ENCODE measurements at places on chromosomes 5 and 9.

- no peak for DNase-seq
Observed at GRCh38 chr5:24042688-24043087, 535.3 kb downstream of the PRDM9 start.

DNA sequence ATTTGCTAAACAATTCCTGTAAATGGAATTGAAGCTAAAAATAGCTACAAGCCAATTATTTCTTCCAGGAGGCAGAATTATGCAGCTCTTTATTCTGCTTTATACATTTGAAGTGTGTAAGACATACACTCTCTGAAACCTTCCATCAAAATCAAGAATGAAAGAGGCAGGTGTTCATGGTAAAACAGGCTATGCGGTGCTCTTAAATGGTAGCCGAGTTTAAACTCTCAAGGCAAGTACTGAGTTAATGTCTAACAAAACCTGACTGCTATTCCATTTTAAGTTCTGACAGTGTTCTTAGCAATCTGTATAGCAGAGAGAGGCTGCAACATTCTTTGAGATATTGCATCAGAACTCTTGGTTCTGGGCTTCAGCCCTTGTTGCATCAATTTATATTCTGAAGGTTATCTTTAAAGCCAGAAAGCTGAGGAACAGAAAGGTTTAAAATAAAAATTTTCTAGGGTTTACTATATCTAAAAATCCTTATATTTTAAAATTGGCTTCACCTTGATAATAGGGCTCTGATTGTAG lies 248.3 kb upstream of the CCNG1 start:
- DNase-seq: no peak

- DNase-seq: no peak
Observed at GRCh38 chr5:131647048-131647769, 12.2 kb upstream of the RAPGEF6 start.

GRCh38 chr9:101054657-101055056 lies 26.1 kb downstream of the PLPPR1 start:
- no peak for DNase-seq

- no peak for DNase-seq
Observed at GRCh38 chr5:180975338-180975737, 13.3 kb upstream of the BTNL3 start.

DNA sequence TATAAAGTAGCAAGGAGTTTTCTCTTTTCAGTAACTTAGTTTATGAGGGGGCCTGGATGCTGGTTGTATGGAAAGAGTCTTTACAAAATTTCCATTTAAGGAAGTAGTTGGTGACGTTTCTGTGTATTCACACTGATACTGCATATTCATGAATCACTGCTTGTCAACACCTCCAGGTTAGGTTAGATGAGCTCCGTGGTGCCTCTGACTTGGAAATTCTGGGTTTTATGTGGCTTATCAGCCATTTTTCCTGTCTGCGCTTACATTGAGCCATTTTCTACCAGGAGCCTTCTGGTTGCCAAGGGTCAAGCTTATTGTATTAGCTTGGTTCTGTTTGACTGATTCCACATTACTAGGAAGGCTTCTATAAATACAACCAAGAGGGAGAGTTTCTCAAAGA lies 128.3 kb downstream of the SLC28A3 start:
- DNase-seq: no peak

- DNase-seq: no peak
Observed at GRCh38 chr5:119828541-119828940, 199.2 kb downstream of the FAM170A start.

- DNase-seq: no peak
Observed at GRCh38 chr5:78509145-78509865, 139.3 kb downstream of the LHFPL2 start.

DNA sequence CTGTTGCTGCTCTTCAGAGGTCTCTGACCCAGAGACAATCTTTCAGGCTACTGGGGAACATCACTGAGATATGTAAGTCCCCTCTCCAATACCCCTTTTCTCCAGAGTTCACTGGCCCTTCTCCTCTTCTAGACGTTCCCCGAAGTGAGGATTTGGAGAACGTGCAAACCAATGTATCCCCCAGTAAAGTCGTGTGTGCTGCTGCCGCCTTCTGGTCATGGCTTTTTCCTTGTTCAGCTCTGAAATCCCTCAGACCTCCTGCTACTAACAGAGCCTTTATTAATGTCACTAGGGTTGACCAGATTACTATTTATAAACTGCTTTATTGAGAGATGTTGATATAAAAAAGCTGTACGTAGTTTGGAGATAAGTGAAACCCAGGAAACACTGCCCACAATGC lies 1028.6 kb downstream of the CDH9 start:
- DNase-seq: peak; percentile 11

DNA sequence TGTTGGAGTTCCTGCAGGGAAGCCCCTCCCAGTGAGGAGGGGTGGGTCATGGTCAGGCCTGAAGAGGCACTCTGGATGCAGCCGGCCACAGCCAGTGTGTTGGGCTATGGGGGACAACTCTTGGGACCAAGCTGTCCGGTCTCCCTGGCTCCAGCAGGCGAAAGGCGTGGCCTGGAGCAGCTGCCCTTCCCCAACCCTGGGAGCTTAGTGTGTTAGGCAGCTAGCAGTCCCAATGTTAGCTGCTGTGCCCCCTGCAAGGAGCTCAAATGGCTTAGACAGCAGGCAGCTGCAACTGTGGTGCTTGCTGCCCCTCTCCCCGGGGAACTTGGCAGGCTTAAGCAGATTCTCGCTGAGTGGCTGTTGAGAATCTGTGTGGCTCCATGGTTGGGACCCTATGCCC lies 67.5 kb upstream of the ACTBL2 start:
- no peak for DNase-seq

DNA sequence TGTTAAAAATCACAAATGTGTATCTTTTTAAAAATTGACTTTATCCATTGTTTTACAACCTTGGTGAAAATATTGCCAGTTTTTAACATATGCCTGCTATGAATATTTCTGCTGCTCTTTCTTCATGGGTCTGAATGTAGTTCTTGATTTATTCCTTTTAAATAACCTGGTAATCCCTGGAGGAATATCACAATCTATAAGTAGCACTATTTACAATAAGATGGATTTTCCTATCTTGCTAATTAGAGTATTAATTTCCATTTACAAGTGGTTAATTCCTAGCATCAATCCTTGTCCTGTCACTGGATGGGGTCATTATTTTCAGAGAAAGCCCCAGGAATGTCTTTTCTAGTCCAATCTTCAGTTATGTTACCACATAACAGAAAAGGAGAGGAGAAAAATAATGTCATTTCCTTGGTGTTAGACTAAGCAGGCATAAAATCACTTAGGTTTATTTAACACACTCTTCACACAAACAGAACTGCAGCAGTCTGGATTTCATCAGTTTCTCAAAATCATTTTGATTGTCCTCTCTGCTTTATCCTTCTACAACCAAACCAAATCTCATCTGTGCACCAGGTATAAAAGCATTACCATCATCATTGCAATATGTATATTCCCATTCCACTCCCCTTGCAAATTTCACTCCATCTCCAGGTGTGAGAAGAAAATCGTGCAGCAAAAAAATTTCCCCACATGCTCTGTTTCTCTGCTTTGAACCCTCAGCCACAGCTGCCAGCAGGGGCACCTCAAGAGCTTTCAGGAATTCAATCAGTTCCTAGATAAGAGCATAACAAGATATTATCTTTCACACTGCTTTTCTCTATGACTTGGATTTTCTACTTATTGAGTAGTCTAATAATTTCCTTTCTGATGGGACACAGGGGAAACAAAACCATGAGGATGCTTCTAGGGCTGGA lies 204.1 kb downstream of the SEC61B start:
- no peak for DNase-seq

DNA sequence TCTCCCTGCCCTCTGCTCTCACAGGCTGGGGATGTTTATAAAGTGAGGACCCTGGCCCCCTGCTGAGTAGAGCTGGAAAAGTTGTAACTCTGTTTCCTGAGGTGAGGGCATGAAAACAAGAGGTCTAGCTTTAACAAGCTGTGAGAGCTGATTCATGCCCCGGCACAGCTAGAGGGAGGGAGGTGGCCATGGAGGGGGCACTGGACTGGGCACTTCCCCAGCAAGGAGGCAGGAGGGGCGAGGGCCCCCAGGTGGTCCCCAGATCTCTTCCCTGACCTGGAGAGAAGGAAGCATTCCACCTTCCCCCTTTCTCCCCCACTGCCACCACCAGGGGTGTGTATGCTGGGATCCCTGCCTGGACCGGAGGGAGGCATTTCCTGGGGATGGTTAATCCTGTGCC lies at the start of gene MSMP:
Gene MSMP (minus strand): TSS at position 13 of the 400 bp plus-strand sequence. CDS start 147 bp downstream, outside the sequence.
- no peak for DNase-seq

DNA sequence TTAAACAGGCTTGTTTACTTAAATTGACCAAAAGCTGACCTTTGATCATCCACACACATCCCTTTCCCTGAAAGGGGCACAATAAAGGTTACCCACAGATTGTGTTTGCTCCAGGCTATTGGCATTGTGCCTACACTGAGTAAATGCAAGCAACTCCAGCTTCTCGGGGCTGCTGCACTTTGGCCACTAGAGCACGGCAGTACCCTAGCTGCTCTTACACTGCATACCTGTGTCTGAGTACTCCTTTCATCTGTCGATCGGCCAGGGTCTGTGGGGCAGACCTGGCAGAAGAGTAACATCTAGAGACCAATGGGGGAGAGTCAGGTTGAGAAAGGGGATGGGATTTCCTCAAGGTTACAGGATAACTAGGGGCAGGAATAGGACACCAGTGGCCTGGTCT lies 281.9 kb upstream of the NMUR2 start:
- DNase-seq: no peak

GRCh38 chr9:100473276-100474081 lies 530 bp downstream of the TMEFF1 start:
- DNase-seq: peak; percentile 69

GRCh38 chr9:134028575-134029247 lies 3.4 kb downstream of the BRD3OS start:
- DNase-seq: no peak

- no peak for DNase-seq
Observed at GRCh38 chr9:117325110-117325731, 89.6 kb downstream of the ASTN2 start.

GRCh38 chr9:110040788-110041187 lies 167.2 kb downstream of the C9orf152 start:
- no peak for DNase-seq

- DNase-seq: no peak
Observed at GRCh38 chr9:135644631-135645218, 5.4 kb upstream of the GLT6D1 start.

GRCh38 chr5:149766460-149767280 lies 36.6 kb downstream of the PPARGC1B start:
- DNase-seq: no peak

DNA sequence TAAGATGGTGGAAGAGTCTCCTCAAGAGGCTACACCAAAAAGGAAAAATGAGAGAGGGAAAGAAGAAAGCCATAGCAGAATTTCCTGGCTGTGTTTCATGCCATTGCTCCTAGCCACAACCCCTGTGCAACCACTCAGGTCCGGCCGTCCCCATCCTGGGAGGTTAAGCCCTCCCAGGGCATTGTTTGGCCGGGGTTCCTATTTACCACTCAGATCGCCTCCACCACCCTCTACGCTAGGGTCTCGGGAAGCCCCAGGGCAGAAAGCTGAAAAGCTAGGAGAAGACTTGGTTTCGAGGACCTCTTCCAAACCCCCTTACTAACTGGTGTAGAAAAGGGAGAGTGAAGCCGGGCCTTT lies 715 bp downstream of the RC3H2 start:
- peak; percentile 41 for DNase-seq

DNA sequence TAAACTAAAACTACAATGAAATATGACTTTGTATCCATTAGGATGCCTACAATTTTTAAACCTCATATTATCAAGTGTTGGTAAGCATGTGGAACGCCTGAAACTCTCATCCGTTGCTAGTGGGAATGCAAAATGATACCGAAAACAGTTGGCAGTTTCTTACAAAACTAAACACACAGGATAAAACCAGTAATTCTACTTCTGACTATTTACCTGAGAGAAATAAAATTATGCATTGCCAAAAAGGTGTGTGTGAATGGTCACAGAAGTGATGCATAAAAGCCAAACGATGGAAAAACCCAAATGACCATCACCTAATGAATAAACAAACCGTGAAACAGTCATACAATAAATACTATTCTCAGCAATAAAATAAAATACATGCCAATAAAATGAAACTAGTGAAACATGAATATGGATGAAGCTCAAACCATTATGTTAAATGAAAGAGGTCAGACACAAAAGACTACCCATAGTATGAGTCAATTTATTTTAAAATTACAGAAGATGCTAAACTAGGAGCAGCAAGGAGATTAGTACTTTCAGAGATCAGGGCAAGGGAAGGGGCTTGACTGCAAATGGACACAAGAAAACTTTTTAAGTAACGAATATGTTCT lies 13.4 kb downstream of the AUH start:
- DNase-seq: no peak

- no peak for DNase-seq
Observed at GRCh38 chr5:157327771-157328170, 61.8 kb downstream of the CYFIP2 start.

- no peak for DNase-seq
Observed at GRCh38 chr5:165560648-165561047, 2055.2 kb downstream of the MAT2B start.

GRCh38 chr9:93962561-93963440 lies 7.6 kb upstream of the BARX1 start:
- peak; percentile 96 for DNase-seq

- no peak for DNase-seq
Observed at GRCh38 chr5:153640293-153640692, 149.8 kb downstream of the GRIA1 start.

- no peak for DNase-seq
Observed at GRCh38 chr5:173675287-173675996, 59.0 kb upstream of the BOD1 start.

DNA sequence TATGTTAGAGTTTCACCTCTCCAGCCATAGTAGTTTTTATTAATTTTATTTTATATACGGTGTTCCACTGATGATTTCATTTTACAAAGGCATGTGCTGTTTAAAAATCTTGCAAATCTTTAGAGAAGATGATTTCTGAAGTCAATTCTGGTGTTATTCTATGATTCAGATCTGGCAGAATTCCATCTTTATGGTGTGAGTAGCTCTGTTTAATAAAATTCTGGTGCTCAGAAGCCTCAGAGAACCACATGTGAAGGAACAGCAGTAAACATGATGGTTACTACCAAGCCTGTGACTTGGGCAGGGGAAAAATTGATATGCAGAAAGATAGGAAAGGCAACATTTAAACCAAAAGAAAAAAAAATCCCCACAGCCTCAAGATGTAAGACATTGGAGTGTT lies 299.7 kb downstream of the NPR3 start:
- DNase-seq: no peak

DNA sequence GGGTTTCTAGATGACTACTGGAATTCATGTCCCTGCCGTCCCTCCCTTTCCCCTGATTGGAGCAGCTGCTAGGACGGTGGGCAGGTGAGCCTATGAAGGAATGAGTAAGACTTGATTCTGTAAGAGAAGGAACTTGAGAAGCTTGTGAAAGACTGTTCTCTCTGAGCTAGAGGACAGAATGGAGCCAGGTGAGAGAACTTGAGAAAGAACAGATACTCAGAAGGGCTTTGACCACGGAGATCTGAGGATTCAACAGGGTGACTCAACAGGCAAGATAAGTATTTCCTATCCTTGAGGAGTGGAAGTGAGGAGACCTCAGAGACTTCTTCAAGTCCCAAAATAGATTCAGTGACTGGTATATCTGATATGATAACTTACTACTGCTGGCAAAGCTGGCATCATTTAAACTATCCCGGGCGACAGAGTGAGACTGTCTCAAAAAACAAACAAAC lies 41.9 kb downstream of the HSDL2 start:
- DNase-seq: no peak
